ENCODE measurements at places on chromosomes 5 and 9.

GRCh38 chr9:83599071-83599470 lies 23.9 kb upstream of the IDNK start:
- DNase-seq, result no peak

DNA sequence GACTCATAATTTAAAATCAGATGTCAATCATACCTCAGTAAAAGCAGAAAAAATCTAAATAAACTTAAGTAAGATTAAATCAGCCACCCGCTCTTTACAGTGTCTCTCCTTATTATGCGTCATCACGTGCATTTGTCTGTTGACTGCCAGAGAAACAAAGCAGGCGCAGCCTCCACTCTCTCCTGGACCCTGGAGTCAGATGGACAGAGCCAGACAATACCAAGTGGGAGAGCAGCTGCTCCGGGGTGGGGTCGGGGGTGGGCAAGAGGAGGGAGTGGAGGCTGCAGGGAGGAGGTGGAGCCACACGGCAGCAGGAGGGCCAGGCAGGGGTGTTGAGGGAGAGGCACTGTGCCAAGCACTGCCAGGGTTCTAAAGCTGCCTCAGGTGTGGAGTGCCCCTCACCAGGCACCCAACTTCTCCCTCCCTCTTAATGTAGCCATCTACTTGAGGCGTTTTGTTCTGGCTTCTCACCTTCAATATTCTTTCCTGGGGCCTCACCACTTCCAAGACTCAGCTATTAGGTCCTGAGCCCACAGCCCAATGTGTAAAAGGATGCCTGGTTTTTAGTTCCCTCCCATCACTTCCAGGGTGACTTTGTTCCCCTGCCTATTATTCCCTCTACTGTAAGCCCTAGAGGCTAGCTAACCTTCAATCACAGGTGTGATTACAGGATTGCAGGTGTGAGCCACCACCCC lies 96.3 kb downstream of the GLDC start:
- DNase-seq, result no peak

DNA sequence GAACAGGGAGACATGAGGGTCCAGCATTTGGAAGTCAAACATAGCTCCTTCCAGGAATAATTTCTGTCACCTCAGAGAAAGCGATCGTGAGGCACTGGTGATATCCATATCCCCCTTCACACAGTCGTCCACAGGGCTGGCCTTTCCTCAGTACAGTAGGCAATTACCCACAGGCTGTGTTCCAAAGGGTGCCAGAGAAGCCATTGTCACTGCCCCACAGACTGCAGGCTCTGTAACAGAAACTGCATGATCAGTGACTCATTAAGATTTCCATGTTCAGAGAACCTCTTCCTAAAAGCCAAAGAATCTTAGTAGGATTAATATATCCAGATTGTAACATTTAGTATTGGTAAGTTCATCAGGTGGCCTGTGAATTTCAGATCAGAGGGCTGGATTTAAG lies 127.6 kb downstream of the RPS23 start:
- no peak for DNase-seq

DNA sequence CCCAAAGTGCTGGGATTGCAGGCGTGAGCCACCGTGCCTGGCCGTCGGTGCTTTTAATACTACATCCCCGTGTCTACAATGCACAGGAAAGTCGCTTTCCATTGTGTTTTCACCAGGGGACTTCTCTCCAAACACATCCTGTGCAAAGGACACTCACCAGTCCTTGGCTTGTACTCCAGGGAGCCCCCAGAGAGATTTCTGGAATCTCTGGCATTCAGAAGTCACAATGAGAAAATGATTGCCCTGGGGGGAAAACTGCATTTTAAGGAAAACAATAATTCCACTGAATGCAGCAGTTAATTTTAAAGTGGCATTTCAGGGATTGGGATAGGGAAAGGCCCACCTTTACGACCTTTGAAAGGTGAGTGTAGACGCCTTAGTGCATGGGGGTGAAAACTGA lies 112.0 kb downstream of the ADAMTS16 start:
- no peak for DNase-seq

- no peak for DNase-seq
These were observed 284.8 kb downstream of the DENND1A start for GRCh38 chr9:123645126-123645525.

DNA sequence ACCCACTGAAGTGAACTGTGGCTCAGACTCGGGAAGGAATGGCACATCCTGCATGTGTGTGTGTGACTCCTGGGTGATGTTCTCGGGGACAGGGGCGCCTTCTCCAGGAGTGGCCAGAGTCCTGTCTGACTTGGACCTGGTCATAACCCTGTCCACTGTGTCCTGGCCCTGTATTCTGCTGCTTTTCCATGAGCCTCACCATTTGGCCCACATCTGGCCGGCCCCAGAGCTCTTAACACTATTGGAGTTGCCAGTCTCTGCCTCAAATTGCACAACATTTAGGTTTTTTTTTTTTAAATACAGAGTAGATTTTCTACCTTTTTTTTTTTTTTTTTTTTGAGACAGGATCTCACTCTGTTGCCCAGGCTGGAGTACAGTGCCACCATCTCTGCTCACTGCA lies 278.3 kb upstream of the TUT7 start:
- no peak for DNase-seq

DNA sequence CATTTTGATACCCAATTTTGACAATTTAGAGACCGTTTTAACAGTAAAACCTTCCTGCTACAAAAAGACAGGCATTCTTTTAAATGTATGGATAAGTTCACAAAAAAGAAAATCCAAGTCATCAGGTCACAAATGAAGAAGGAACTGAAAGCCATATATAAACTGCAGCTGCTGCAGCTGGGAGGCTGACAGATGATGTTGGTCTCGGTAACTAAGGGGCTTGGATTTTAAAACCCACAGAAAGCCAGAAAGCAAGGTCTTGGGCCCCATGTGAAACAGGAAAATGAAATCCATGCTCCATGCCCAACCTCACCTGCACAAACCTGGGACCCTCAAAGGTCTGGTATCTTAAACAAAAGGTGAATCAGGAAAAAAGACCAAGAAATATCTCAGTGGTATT lies 15.7 kb upstream of the C5orf34 start:
- DNase-seq, result no peak

DNA sequence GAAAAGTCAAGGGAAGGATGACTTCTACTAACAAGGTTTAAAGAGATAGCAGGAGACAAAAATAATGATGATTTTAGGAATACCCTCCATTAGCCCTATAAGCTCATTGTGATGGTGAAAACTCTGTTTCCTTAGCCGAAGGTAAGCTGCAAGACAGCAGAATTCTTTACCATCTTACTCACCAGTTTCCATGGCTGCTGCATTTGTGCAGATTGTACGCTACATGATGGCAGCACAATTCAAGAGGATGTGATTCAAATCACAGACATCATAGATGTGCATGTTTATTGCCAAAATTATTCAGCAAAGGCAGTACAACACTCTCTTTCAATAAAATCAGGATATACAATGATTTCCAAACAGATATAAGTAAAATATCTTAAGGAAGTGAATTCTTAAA lies 175.6 kb downstream of the SPATA31D1 start:
- DNase-seq, result no peak

DNA sequence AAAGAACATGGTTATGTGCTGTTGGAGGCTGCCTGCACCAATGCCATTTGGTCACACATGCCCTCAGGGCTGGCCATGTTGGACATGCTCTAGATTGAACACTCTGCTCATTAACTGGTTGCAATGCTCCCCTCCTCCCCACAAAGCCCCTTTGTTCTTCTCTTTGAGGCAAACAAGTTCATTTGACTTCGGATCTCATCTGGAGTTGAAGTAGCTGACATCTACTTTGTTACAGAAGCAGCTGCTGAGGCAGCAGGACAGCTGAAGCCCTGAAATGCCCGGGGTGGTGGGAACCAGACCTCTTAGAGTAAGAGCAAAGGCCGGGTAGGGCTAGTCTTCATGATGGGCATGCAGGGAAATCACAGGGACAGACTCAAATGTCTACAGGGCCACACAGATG lies 123.5 kb downstream of the APBA1 start:
- no peak for DNase-seq

- DNase-seq, result peak; percentile 65
These were observed 10.0 kb downstream of the ENC1 start for GRCh38 chr5:74630453-74631066.

- DNase-seq, result no peak
These were observed 14.7 kb downstream of the MAN2A1 start for GRCh38 chr5:109704282-109704952.

- DNase-seq, result no peak
These were observed 242.4 kb downstream of the EFNA5 start for GRCh38 chr5:107428303-107428813.

- DNase-seq, result no peak
These were observed 503.2 kb downstream of the GADD45G start for GRCh38 chr9:90107726-90108655.

DNA sequence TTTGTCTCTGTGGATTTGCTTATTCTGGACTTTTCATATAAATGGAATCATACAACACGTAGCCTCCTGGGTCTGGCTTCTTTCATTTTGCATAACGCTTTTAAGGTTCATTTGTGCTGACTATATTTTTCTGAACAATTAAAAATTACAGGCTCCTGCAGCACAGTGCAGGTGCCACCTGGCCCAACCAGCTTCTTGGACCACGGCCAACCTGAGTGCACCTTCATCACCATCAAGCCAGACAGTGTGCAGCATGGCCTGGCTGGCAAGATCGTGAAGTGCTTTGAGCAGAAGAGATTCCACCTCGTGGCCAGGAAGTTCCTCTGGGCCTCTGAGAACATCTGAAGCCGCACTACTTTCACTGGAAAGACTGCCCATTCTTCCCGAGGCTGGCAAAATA lies 53.5 kb upstream of the COL15A1 start:
- no peak for DNase-seq

- DNase-seq, result no peak
These were observed 6.9 kb upstream of the NUDT12 start for GRCh38 chr5:103569313-103570060.

GRCh38 chr5:94745786-94746730 lies 127.6 kb downstream of the SLF1 start:
- no peak for DNase-seq

DNA sequence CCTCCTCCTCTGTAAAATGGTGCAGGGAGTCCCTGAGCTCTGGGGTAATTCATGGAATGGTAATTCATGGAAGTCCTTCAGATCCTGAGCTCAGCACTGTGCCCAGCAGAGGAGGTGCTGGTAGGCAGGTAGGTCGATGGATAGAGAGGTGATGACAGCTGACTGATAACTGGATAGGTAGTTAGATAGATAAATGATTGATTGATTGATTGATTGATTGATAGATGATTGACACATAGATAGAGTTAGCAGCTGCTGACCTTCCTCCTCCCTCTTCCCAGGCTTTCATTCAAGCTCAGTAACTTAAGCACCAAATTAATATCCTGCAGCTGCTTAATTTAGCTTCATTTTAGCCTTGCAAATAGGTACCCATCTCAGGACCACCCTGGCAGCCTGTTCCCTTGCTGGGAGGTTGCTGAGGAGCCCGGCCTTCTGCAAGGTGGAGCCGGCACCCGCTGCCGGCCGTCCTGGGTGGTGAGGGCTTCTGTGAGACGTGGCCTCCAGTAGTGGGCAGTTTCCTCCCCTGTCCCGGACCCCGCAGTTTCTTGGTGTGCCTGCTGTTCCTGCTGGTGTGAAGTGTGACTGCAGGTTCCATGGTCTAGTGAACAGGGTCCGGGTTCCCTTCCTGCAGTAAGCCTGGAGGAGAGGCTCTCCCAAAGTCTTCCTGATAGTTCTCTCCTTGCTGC lies 13.4 kb downstream of the OLFM1 start:
- no peak for DNase-seq

DNA sequence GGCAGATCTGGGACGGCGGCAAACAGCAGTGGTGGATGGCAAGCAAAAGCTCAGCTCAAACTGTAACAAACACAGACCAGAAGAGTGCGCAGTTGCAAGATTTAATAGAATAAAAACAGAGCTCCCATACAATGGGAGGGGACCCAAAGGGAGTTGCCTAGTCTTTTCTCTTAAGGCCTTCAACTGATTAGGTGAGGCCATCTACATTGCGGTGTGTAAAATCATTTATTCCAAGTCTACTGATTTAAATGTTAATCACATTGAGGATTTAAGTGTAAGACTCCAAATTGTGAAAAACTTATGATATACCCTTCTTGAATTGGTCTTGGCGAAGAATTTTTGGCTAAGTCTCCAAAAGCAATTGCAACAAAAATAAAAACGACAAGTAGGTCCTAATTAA lies 21.6 kb upstream of the C1QTNF3 start:
- no peak for DNase-seq

GRCh38 chr9:132806306-132806705 lies 71.8 kb downstream of the AK8 start:
- no peak for DNase-seq

GRCh38 chr5:136666970-136667620 lies 301.8 kb upstream of the TRPC7 start:
- DNase-seq, result no peak

GRCh38 chr9:136840140-136840876 lies 2.0 kb upstream of the AJM1 start:
- no peak for DNase-seq

DNA sequence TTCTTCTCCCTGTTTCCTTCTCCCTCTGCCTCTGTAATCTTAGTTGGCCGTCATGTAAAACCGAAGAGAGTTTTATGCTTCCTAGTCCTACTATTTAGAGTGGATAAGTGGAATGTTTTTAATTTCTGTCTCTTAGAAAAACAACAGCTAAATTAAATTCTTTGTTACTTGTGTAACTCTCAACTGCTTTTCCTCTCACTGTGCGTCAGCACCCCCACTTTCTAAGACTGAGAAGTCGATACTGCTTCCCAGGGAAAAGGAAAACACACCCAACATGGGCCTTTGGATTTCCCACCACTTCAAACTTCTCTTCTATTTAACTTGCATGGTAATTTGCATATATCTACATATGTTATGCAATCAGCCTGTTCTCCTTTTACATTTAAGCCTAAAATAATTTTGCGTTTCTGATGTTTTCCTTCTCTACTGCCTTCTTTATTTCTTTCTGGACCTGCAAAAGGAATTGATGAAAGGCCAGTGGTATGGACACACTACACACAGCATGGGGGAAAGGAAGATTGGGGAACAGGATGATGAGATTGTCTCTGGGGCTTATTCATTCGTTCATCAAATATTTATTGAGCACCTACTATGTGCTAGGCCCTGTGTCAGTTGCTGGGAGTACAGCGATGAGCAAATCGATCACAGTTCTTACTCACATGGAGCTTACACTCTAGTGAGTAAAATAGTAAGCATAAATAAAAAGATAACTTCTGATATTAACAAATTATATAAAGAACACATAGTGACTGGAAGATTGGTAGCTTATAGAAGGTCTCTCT lies 52.5 kb upstream of the CTNNA1 start:
- DNase-seq, result no peak

DNA sequence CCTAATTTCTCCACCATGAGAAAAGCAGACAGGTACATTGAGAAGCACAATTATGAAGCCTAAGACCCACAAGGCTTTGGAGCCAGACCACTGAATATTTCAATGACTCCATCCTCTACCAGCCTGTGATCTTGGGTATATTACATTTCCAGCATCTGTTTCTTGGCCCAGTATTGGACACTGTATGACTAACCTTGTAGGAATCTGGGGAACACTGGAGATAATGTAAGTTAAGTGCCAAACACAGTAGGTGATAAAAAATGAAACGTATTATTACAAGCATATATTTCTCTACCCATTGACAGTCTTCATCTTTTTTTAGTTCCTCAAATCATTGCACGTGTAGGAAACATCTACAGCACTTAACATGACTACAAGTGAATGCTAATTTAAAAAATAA lies 28.6 kb upstream of the FEM1C start:
- DNase-seq, result no peak

GRCh38 chr5:168174376-168174775 lies 117.1 kb upstream of the WWC1 start:
- no peak for DNase-seq
